Activated CD4-positive, alpha-beta T cell treated with anti-CD3 and anti-CD28 coated beads for 36 hours (primary cell): ENCODE measurements at places on chromosomes 13 and 19. TPM values are rescaled to one million over a fixed set of nuclear protein-coding genes. Genes with fewer than 3 reads are reported as not detected.

TNNT1 gene
- 0.50 TPM for total RNA-seq

DNA sequence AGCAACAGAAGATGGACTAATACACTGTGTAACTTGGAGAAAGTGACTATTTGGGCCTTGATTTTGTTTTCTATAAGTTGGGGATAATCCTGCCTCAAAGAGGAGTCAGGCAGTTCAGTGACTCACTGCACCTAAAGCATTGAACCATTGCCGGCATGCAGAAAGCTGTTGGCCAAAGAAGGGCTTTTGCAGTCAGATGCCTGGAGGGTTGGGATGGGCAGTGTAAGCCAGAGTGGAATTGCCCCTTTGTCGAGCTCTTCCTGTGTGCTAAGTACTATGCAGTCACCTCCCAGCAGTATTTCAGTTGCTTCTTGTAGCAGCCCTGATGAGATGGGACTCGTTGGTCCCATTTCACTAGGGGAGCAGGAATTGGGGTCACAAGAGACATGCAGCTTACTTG lies 11.1 kb downstream of the ZNF473 start:
- H3K27ac ChIP-seq, result no peak overlapping the region
- H3K4me3 ChIP-seq, result no peak overlapping the region
- no peaks in the 10 kb centered on the region for H3K27me3 ChIP-seq
- H3K36me3 ChIP-seq, result peaks cover 62% of the 10 kb centered on the region

DNA sequence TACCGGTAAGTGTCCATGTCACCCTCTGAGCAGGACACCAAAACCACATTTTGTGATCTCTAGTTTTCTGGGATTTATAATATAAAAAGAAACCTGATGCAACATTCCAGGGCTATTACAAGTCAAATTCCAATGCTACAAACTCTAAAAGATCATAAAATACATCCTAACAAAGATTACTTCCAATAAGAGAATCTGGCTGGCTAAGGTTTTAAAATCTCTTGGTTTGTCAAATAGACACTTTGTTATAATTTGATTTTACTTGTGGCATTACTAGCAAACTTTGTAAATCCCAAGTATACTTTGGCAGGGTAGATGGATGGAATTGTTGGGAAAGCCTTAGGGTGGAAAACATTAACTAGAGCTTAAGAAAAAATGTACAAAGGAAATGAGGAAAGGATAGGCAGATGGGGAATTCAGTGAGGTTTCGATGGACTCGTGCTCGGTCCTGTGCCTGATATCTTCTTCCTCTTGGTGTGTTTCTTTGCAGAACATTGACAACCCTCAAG lies 74.0 kb upstream of the POMP start:
- peaks cover 2% of the 10 kb centered on the region for H3K27me3 ChIP-seq
- H3K4me3 ChIP-seq, result no peak overlapping the region
- H3K27ac ChIP-seq, result no peak overlapping the region
- DNase-seq, result no peak
- peaks cover 20% of the 10 kb centered on the region for H3K4me1 ChIP-seq
- H3K36me3 ChIP-seq, result no peaks in the 10 kb centered on the region

F10 gene
- total RNA-seq, result not detected

DNA sequence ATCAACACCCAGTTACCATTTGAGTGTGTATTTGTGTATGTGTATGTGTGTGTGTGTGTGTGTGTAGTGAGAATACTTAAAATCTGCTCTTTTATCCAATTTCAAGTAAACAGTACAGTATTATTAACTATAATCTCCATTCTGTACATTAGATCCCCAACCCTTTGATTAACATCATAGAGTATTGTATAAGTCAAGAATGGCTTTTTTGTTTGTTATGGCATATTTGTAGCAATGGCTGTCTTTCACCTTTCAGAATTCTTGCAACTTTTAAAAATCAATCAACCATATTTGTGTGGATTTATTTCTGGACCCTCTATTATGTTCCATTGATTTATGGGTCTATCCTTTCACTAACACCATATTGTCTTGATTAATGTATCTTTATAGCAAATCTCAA lies 779.3 kb upstream of the MIR17HG start:
- no peak for DNase-seq
- H3K4me1 ChIP-seq, result no peaks in the 10 kb centered on the region
- H3K4me3 ChIP-seq, result no peak overlapping the region
- no peaks in the 10 kb centered on the region for H3K36me3 ChIP-seq
- H3K27me3 ChIP-seq, result no peaks in the 10 kb centered on the region
